ENCODE measurements at places on chromosomes 12 and 14.
A peak's percentile ranks its signal among the peaks of the same experiment; 100 is the strongest.

GRCh38 chr12:116402163-116402939 lies 124.9 kb upstream of the MED13L start:
- DNase-seq = no peak

GRCh38 chr12:67148265-67148664 lies 120.9 kb upstream of the CAND1 start:
- no peak for DNase-seq

DNA sequence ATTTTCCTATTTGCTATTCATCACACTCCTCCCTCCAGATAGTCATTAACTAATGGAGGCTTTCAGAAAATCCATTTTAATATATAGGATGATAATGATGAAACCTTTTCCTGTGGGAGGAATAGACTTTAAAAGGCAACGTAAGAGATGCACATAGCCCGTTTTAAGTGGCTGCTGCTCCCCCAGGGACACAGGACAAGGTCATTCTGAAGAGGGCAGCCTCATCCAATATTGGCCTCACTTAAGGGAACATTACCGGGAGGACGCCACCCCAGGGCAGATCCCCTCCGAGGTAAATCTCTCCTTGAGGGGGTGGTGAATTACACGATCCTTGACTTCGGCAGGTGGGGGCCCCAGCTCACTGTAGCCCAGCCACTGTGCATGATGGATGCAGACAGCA lies 131.9 kb downstream of the PIWIL1 start:
- DNase-seq = no peak

DNA sequence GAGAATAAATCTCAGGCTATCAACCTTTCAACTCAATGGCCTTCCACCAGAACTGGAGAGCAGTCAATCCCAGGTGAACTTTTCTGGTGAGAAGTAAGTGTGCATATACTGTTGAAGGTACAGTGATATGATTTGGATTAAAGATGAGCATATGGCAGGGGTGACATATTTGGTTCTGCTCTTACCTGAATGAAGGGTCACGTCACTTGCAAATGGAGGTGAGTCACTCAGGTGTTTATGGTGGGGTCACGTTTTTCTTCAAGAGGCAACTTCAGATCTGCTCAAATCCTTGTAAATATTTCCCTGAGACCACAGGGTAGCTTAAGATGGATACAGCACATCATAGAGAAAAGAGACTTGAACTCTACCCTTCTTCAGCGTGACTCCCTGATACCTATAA lies 143.2 kb downstream of the BRMS1L start:
- DNase-seq = no peak

GRCh38 chr12:48125985-48126384 lies 6.8 kb downstream of the PFKM start:
- DNase-seq = no peak

- no peak for DNase-seq
Measured at GRCh38 chr12:8697476-8698131, at the start of gene RIMKLB. Gene RIMKLB (plus strand): TSS chr12:8697991. CDS start chr12:8713867, 15,876 bp downstream.

DNA sequence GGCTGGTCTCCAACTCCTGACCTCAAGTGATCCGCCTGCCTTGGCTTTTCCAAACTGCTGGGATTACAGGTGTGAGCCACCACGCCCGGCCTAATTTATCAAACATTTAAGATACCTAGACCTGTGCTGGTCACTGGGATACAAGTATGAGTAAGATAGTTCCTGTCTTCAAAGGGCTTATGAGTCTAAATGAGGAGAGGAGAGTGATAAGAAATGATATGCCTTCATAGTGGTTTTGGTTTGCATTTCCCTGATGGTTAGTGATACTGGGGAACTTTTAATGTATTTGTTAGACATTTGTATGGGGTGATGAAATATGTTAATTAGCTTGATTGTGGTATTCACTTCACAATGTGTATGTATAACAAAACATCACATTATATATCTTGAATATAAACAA lies 21.2 kb downstream of the TMED10 start:
- DNase-seq = no peak

DNA sequence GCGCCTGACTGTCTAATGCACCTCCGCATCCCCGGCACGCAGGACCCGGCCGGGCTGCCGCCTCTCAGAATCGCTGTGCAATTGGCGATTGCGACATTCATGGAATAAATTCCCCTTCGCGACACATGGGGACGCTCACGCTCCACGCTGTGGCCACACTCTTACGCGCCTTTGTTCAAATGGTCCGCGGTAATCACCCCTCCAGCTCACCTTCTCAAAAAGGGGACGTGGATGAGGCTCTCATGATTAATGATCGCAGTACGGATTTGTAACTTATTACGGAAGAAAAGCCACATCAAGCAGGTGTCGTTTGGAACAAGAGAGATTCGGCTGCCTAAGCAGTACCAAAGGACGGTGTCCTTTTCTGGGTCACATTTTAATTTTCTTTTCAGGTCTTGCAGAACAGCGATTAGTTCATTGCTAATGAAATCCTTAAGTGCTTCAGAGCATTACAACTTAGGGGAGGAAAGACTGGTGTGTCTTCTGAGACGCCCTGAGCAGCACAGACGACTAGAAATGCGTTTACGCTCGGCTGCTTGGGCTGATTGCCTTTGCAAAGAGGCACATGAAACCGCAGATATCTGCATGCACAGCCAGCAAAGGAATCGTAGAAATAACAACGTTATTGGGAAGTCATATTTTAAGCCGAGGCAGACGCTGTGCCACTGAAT lies 37.3 kb upstream of the ADGRD1 start:
- DNase-seq = no peak

GRCh38 chr12:63362166-63362565 lies 211.2 kb upstream of the AVPR1A start:
- no peak for DNase-seq

DNA sequence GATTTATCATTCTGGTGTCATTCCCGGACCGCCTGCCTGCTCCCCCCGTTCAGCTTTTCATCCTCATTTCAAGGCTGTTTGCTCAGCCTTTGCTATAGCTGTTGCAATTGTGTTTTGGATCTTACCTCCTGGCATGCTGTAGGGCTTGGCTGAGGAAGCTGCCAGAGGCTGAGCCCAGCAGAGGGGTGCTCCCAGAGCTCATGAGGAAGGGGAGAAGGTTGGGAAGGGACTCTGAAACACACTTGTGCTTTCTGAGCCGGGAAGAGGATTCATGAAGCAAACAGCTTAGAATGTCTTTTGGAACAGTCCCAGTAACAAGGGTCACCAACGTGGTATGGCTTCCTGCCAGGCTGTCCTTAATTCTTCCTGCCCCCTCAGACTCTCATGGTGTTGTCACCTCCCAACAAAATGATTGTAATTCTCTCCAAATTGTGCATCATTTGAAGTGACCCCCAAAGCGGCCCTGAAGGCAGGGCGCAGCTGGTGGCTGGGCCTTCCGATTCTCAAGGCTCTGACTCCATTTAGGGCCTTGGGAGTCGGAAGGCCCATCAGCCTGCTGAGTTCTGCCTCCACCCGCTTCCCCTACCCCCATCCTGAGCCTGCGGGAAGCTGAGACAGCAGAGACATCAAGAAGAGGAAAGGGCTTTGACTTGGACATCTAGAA lies 111.9 kb upstream of the ARHGAP5 start:
- no peak for DNase-seq

DNA sequence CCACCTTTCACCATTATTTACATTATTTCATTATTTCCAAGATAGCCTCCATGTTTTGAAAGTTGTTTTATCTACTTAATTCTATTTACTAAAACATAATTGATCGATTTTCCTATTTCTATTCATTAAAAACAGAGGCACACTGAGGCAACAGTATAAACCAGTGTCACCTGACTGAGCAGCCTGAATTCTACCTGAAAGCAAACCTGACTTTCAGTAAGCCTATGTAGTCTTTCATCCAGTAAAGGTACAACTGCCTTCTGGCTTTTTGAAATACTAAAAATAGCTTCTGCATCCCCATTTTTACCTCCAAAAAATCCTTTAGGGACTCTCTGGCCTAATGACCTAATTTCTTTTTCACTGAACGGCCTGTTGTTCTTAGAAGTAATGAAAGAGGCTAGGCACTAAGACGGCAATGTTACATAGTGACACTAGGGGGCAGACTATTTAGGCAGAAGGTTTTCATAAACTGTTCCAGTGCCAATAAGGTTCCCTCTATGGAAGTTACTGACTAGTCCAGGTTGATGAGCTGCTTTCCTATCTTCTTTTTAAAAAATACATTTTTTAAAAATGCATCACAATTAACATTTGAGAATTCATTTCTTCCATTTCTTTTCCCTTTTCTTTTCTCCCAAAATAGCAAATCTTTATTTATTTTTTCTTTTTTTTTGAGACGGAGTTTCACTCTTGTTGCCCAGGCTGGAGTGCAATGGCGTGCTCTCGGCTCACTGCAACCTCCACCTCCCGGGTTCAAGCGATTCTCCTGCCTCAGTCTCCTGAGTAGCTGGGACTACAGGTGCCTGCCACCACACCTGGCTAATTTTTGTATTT lies 17.5 kb downstream of the ANAPC5 start:
- DNase-seq = peak; percentile 55

DNA sequence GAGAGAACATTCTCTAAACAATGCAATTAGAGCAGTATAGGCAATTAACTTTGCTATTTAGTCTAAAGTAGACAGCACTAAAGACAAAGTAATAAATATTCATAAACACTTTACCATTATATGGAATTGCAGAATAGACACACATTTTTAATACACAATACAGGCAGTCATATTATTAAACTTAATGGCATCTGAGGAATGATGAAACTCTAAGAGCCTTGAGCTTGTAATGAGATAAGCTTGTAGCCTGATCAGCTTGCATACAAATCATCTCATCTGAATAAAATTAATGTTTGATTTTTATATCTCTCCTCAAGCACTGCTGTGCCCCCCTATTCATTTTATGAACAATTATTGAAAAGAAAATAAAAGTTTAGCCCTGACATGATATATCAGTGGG lies 107.6 kb downstream of the MGAT4C start:
- DNase-seq = no peak

DNA sequence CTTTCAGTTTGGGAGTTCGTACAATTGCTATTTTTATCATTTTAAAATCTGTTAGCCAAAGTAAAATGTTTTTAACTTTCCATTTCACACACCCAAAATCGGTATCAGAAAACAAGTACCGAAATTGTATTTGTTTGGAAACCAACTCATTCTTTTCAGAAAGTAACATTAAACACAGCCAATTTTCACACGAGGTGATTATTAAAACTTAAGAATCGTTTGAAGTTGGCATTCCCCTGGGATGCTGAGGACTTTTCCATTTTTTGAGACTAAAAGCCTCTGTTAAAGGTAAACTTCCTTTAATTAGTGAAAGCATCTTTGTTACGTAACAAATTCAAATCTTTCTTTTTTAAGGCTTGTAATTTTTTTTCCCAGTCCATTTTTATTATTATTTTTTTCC lies 623.0 kb downstream of the VRK1 start:
- no peak for DNase-seq

- no peak for DNase-seq
Measured at GRCh38 chr12:28793581-28794151, 355.4 kb upstream of the FAR2 start.

GRCh38 chr14:89417091-89417464 lies at the start of gene FOXN3:
Gene FOXN3 (minus strand): TSS chr14:89417233. CDS start chr14:89412476, 4,757 bp downstream.
- DNase-seq = no peak

- DNase-seq = no peak
Measured at GRCh38 chr12:77019920-77020319, 45.4 kb downstream of the E2F7 start.

DNA sequence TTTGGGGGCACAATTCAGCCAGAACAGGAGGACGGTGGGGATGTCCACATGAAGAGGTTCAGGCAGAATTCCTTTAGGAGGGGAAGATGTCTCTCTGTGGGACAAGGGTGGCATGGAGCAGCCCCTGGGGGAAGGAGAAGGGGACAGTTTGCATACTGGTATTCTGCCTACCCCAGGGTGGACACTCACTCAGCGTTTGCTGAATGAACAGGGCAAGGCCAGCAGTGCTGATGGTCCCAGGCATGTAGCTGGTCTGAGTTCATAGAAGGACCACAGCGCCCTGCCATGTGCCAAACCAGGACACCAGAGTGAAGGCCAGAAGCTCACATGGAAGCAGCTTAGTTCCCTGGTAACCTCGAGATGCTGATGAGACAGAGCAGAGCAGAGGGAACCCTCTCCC lies 5.4 kb downstream of the SERPINA5 start:
- no peak for DNase-seq

DNA sequence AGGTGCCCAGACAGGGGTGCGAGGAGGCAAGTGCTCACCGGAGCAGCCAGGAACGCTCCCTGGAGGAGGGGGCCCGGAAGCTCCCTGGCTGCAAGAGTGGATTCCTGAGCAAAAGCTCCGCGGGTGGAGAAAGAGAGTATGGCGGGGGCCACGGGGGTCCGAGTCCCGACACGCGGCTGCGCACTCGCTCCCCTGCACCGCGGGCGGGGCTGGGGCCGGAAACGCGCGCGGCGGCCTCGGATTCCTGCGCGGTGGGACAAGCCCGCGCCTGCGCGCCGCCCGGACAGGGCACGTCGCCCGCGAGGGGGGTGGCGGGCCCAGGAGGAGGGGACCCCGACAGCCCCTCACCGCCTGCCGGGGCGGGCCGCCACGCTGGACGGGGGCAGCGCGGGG lies 27.8 kb upstream of the GPR132 start:
- no peak for DNase-seq

- DNase-seq = no peak
Measured at GRCh38 chr14:67269298-67270060, 28.2 kb downstream of the PALS1 start.

GRCh38 chr12:67237231-67237630 lies 31.9 kb upstream of the CAND1 start:
- no peak for DNase-seq

GRCh38 chr14:105876158-105876557 lies 349.8 kb downstream of the TMEM121 start:
- no peak for DNase-seq

- DNase-seq = no peak
Measured at GRCh38 chr12:34327671-34328070, 305.4 kb downstream of the ALG10 start.

DNA sequence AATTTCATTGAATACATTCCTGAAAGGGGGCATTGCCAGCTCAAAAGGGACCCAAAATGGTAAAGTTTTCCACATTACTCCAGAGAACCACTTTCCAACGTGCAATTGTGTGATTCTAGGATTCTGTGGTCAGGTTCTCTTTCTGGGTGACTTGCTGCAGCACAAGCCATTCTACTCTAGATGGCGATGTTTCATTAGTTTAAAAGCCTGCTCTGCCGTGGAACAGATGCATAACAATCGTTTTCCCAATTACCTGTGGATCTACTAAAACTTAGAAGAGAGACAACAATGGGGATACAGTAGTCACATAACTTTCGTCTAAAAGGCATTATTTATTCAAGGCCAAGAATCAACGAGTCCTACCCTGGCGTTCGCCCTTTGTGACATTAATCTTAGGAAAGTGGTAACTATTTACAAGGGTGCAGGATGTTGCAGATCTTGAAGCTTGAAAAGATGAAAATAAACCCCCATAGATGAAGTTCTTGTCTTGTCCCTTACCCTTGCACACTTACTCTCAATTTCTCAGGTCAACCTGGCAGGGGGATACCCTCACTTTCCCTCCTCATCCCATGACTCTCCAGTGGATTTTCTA lies 400.9 kb downstream of the SNAPC1 start:
- DNase-seq = peak; percentile 7

Measured in HFF-Myc (cell line).